ENCODE measurements at places on chromosomes 2 and 18.

DNA sequence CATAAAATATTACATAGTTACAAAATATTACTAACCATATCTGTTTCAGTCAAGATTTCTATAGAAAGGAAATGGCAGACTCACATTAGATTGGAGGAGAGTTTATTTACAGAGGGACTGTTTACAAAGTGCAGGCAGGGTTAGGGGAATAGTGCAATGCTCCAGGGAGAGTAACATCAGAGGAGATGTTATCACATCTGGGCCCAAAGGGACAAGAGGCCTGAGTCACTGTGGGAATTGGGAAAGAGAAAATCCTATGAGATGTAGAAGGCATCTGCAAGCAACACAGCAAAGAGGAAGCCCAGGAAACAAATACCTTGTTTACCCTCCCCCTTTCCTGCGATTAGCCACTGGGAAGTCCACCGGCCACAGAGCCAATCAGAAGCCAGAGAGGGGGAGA, 227.3 kb upstream of the TANK start:
- peak; percentile 10 for DNase-seq

- no peak for DNase-seq
Observed at GRCh38 chr2:16948053-16948452, 282.4 kb upstream of the CYRIA start.

DNA sequence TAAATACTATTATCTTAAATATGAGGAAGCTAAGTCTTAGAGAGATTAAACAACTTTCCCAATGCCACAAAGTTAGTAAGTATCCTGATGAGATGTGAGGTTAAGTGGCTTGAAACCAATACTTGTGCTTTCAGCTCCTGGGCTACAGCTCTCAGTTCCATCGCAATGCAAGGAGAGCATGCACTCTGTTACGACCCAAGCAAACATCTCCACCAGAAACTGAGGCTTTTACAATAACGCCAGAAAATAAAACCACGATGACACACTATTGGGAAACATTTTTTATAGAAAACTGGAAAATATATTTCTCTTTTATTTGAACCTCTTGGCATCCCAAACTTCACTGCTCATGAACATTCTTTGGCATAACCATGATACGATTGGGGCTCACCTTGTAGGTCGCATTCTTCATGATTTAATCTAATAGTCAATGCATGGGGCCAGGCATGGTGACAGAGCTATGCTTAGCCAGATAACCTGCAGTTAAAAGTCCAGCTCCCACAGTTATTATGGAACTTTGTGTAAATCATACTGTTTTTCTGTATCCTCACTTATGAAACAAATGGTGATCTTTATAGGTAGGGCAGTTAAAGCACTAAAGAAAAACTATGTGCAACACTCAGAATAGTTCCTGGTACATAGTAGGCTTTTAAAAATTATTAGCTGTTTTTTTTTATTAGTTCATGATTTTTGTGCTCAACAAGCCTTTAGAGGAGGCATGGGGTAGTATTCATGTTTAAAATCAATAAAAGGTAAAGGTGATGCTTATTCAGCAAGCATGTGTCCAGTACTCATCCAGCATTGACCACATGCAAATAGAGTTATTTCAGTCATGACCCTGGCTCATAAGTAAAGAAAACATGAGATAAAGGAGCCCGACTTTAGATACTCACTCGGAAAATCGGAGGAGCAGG, 238.3 kb upstream of the TRIB2 start:
- peak; percentile 52 for DNase-seq

DNA sequence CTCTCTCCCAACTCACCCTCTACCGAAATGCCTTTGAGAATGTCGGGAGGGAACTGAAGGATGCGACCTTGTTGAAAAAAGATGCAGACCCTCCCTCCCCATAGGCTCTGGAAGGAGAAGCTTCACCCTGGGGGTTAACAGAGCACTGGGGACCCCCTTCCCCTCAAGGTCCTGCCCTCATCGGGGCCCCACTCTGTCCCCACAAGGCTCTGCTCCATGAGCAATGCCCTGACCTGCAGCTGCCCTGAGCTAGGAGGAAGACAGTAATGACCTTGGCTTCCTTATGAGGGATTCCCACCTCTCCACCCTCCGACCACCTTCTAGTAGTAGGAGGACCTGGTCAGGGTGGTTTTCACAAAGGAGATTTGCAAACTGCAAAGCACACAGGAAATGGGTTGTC, 44.4 kb upstream of the HPCAL1 start:
- no peak for DNase-seq

DNA sequence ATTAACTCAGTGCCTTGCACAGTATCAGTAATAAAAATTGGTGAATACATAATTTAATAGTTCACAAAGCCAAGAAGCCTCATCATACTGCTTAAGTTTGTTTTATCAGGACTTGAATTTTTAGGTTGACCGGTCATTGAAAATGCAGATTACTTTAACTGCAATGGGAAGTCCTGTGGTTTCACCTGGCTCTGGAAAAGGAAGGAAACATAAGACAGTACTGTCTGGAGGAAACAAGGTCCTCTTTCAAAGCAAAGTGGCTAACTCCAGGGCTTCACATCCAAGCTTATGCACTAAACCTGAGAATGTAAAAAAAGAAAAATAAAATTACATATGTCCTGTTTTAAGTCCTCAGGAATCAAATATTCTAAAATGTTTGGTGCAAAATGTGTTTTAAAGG, 119.7 kb downstream of the DLGAP1 start:
- no peak for DNase-seq

- no peak for DNase-seq
Observed at GRCh38 chr2:74406035-74406434, 15.4 kb downstream of the C2orf81 start.

- DNase-seq, result no peak
Observed at GRCh38 chr2:73638429-73638828, 3.8 kb downstream of the NAT8 start.

- DNase-seq, result no peak
Observed at GRCh38 chr2:239984421-239985194, 40.5 kb downstream of the NDUFA10 start.

Data from NB4 (cell line).